Right atrium auricular region (tissue), 2 donors: ENCODE measurements at places on chromosomes 7 and 10.

GRCh38 chr10:4825868-4826791, at the start of gene AKR1E2:
AKR1E2 (plus strand) TSS chr10:4826207; CDS start chr10:4826325, 118 bp downstream.
- DNase-seq = peak; percentile 93

DNA sequence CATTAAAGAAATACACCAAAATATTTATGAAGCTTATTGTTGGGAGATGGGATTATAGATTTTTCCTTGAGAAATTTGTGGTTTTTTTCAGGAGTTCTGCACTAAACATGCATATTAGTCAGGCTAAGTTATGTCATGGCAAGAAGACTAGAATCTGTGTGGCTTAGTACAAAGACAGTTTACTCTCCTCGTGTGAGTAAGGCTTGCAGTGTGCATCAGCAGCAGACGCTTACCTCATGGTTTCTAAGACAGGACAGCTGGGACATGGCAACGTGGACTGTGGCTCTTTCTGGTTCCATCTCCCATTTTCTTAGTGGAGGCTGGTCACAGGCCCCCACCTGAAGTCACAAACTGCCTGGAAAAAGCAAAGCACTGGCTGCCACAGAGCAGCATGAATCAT, 429.6 kb upstream of the VSTM2A start:
- no peak for DNase-seq

- no peak for DNase-seq
Measured at GRCh38 chr7:149804106-149804505, 30.7 kb upstream of the ZNF467 start.

DNA sequence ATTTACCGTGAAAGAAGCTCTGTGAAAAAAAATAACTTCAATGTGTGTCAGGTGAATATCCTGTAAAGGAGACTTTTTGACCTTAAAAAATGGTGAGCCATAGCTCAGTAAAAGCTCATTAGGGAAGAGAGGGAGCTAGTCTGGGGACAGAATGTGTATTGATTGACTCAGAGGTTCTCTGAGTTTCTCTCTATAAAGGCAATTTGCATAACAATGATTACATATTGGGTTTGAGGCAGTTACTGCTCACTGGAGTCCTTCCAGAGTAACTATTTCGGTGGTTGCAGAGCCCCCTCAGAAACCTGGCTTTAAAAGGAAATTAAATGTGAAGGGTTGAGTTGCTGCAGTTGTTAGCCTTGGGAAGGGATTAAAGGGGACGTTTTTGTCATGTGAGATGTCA, 181.6 kb downstream of the GALNT17 start:
- DNase-seq = no peak

GRCh38 chr10:132574783-132575319, 37.3 kb downstream of the INPP5A start:
- peak; percentile 57 for DNase-seq

DNA sequence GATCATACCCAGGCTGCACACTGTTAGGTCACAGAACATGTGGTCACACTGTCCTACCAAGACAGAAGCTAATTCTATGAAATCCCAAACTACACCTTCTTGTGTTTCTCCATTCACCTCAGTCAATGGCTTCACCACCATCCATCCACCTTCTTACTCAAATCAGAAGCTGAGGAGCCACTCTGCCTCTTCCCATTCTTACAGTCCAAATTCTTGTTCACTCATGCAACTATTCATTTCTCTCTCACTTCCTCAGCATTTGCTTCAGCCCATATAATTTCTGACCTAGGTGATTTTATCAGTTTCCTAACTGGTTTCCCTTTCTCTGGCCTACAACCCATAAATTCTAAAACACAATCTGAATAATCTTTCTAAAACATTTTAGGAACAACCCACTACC, 229.2 kb downstream of the LRRN3 start:
- no peak for DNase-seq

DNA sequence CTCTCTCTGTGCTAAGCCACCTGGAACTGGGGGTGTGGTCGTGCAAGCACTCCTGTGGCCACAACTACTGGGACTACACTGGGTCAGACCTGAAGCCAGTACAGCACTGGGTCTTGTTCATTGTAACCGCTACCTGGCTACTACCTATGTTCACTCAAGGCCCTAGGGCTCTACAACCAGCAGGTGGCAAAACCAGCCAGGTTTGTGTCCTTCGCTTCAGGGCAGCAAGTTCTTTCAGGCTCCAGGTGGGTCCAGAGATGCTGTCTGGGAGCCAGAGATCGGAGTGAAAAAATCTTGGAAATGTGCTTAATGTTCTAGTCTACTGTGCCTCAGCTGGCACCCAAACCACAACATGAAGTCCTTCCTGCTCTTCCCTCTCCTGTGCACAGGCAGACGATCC, 171.6 kb upstream of the SORCS1 start:
- no peak for DNase-seq

- DNase-seq = no peak
Measured at GRCh38 chr10:128062331-128062880, 63.8 kb downstream of the MKI67 start.

DNA sequence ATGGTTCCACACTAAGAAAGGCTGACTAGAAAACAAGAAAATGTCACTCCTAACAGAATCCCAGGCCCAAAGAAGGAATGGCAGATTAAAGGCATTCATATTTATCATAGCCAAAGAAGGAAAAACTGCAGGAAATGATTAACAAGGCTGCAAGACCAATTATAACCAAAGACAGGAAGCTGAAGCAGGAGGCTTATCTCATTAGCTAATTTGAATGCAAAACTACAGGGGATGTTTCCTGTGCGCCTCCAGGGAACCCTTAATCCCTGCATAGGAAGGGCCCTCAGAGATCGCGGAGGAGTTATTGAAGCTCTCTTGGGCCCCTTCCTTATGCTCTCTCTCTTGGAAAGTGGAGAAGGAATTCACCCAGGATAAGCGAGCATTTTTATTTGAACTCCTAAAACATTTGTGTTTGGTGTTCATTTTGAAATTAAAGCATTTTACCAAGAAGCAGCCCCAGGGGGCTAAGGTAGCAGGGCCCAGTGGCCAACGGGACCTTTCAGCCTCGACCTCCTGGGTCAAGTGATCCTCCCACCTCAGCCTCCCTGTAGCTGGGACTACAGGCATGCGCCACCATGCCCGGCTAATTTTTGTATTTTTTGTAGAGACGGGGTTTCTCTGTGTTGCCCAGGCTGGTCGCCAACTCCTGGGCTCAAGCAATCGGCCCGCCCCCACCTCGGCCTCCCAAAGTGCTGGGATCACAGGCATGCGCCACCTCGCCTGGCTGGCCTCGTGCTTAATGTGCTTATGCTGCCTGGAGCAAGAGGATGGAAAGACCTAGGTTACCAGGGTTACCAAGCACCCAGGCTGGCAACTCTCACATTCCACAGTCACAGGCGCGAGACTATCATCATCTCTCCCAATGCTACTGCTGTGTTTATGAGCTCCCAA, 24.1 kb upstream of the PROSER2 start:
- DNase-seq = no peak

DNA sequence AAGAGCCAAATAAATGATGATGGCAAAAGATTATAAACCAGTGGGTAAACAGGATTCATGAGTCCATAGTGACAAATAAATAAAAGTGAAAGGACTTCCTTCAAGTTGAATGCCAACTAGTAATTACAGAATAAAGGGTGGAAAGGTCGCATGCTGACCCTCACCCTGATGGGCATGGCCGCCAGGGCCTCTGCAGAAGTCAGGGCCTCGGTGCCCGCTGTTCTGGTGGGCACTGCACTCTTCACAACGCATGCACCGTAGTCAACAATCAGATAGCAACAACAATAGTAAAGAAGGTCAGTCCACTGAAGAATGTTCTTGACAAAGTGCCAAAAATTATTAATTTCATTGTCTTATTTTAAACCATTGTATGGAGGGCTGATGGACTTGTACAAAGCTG, 123.2 kb upstream of the LANCL2 start:
- DNase-seq = peak; percentile 13

DNA sequence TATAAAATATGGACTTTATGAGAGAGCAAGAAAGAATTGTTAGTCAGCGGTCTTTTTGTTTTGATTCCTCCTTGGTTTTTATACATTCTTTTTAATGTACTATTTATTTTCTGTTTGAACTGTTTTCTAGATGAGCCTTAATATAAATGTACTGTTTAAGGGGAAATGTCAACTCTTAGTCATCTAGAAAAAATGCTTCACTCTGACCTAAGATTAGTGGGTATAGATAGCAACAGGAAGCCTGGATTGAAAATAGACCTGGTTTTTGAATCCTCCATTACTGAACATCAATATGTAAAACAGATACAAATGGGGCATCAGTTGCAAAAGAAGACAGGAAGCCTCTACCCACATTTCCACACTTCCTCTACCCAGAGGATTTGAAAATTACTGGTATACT, 87.8 kb downstream of the CHRM2 start:
- no peak for DNase-seq

GRCh38 chr7:27895551-27895950, 155.6 kb downstream of the TAX1BP1 start:
- DNase-seq = no peak

DNA sequence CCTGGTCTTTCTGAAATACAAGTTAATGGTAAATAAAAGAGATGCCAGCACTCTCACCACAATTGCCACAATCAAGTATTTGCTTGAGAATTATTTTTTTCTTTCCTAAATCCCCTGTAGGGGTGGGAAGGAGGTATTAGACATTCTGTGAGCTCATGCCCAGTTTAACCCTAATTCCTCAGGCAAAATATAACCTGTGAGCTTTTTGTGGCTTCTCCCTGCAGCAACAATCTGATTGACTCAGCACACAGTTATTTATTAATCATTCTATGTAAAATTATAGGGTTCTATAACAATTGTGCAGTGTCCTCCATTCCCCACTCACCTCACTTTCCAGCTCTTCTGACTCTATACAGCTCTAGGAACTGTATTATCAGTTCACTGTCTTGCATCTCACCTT, 66.3 kb downstream of the GLI3 start:
- DNase-seq = no peak

DNA sequence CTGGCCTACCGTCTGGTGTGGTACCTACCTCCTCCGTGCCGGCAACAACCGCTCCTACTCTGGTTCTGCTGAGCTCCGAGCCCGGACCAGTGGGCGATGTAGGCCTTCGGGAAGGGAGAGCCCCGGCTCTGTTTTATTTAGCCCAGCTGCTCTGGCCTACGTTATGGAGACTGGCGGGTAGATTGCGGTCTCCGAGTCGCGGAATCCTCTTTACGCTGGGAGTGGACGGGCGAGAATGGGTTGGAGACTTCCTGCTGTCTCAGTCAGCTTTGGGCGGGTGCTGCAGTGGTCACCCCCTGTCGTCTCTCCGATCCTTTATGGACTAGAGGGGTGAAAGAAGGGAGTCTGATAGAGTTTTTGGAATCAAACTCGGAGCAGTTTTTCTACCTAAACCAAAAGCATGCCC, 406 bp downstream of the CBLL1 start:
- DNase-seq = no peak

DNA sequence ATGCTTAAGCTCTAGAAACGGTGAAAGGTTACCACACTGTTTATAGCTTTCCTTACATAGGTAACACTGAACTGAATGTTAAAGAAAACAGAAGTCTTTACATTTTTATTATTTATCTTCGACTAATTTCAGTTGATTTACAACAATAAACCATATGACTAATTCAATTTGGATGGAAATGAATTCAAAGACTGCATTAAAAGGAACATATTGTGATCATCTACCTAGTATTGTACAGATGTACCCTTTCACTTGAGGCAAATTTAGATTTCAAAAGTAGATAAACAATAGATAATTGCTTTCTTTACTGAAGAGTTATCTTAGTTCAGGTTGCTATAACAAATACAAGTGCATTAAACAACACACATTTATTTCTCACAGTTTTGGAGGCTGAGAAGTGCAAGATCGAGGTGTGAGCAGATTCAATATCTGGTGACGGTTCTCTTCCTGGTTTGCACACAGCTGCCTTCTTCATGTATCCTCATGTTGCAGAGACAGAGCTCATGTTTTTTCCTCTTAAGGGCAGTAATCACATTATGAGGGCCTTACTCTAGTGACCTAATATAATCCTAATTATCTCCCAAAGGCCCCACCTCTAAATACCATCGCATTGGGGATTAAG, 15.0 kb upstream of the ARMC3 start:
- DNase-seq = no peak

- no peak for DNase-seq
Measured at GRCh38 chr10:126781450-126782216, 111.1 kb upstream of the C10orf90 start.

GRCh38 chr10:93039721-93040120, 20.9 kb upstream of the CYP26C1 start:
- no peak for DNase-seq

DNA sequence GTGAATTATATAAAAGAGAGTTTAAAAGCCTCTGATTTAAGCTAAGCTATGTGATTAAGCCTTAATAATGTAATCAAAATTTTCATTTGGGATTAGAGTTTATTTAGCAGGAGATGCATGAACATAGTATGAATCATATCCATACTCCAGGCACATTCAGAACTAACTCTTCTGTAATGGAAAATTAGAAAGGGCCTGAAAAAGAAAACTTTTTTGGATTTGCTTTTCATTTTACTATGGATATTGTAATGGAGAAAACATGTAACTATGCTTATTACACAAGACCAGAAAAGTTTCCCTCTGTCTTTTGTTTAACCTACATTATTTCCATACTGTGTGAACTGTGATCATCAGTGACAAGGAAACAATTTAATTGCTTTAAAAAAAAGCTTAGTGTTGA, 22.0 kb downstream of the TES start:
- DNase-seq = no peak

GRCh38 chr7:127258111-127258510, 5.4 kb upstream of the GRM8 start:
- no peak for DNase-seq

DNA sequence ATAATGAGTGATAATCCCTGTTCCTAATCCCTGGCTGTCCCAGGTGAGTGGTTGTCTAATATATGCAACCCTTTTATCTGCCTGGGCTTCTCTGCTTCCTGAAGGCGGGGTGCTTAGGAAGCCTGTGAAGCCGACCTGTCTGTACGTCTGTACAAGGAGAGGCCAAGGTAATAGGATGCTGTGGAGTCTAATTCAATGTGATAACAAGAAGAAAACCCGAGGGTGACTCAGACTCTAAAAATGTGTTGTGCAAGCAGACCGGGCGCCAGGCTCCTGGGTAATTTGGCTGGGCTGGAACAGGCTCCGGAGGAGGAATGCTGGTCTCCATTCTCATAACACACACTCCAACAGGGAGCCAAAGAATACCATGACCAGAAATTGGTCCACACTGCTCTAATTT, 43.6 kb downstream of the THNSL1 start:
- DNase-seq = peak; percentile 82

DNA sequence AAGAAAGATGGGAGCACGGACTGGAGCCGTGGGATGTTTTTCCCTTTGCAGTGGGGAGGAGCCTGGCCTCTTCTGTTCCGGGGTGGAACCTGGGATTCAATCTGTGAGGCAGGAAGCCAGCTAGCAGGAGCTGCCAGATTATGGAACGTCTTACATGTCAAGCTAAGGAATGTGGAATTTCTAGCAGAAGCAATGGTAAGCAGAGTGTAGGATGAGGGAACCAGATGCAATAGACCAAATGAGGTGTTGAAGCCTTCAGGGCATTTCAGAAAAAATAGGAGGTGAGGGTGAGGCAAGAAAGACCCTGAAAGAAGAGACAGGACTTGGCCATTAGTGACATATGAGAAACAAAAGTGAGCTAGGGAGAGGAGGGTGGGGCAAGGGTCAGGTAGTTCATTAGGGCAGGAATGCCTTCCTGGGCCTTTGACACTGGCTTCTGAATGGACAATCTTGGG, 105.5 kb downstream of the CHN2 start:
- DNase-seq = no peak
